CD4-positive, alpha-beta T cell treated with Interleukin-4 for 1 hour (primary cell): ENCODE measurements at places on chromosomes 2 and 18.

DNA sequence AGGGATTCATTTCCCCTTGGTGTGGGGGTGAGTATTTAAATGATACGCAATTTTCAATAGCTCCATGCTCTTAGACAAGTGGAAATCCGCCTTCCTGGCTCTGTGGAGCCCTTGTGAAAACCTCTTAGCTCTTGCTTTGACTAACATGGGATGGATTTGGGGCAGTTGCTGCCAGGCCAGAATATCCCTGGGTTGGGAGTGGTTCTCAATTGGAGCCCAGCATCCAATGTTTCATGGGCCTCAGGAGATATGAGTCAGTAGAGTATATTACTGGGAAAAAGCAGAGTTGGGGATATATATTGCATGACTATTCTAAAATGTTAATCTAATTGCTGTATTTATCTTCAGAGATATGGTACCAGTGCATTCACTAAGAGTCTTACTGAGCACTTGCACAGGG, 104.4 kb upstream of the IL1R2 start:
- DNase-seq, result no peak

DNA sequence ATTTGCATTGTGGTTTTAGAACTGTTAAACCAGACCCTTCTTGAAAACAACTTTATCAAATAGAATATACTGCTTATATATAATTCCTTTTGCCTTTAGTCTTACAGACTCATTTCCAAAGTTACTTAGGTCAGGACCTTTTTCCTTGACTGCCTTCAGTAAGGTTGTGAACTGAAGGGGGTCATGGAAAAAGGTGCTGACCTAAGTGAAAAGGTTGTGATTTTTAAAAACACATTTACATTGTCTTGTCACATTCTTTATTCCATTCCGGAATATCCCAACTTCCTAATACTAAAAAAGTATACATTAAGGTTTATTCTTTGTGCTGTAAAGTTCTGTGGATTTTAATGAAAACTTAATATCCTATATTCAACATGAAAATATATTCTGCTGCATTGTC, 581.4 kb downstream of the SOCS6 start:
- DNase-seq, result no peak

DNA sequence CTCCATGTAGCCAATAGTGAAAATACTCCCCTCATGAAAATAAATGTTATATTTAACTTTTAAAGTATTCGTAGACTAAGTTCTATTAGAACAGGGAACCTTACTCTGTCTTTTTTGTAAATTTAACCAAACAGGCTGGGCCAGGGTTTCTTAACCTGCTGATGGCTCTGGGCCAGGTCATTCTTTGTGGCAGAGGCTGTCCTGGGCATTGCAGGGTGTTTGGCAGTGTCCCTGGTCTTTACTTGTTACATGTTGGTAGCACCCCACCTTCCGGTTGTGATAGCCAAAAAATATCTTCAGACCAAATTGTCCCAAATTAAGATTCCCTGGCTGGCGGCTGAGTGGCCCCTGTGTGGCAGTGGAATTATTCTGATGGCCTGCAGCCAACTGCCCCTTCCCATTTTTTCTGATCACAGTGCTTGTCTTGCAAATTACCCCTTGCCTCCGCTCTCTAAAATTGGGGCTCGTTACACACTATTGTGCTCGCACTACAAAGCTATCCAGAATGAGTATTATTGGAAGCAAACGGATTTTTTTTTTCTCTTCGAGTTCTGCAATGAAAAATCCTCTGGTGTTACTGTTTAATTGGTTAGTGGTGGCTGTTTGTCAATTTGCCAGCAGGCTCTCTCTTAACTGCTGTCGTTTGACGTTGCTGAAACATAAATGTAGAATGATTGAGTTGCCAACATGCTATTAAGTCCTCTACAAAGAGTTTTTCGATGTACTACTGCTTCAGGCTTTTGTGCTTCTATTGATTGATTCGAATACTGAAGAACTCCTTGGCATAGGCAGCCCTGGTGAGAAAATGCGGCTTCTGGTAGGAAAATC, 216.9 kb downstream of the SH3RF3 start:
- no peak for DNase-seq

- no peak for DNase-seq
Observed at GRCh38 chr2:3646446-3646845, 11.6 kb upstream of the ALLC start.
